Pons (tissue), 1 donor: ENCODE measurements at places on chromosomes 13 and 19.

DNA sequence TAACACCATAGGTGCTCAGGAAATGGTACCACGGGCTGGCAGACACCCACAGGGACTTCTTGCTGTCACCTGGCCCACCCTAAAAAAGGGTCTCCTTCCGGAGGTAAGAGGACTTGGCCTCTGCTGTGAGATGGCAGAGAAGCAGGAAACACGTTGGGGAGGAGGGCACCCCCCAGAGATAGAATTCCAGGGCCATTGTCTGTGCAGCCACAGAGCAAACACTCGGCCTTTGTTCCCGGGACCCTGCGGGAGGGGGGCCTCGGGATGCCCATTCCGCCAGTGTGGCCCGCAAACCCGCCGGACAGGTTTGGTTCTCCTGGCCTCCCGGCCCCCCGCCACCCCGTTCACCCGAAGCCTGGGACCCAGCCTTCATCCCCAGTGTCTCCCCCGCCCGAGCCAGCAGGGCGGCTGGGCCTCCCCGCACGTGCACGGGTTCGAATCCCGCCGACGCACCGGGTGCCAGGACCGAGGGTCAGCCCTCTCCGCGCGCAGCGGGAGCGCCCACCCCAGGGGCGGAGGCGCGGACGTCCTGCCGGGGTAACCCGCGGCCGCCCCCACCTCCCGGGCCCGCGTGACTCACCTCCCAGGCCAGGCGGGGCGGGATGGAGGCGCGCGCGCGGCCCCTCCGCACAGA lies 714 bp downstream of the PLPP2 start:
- DNase-seq = peak; percentile 84

DNA sequence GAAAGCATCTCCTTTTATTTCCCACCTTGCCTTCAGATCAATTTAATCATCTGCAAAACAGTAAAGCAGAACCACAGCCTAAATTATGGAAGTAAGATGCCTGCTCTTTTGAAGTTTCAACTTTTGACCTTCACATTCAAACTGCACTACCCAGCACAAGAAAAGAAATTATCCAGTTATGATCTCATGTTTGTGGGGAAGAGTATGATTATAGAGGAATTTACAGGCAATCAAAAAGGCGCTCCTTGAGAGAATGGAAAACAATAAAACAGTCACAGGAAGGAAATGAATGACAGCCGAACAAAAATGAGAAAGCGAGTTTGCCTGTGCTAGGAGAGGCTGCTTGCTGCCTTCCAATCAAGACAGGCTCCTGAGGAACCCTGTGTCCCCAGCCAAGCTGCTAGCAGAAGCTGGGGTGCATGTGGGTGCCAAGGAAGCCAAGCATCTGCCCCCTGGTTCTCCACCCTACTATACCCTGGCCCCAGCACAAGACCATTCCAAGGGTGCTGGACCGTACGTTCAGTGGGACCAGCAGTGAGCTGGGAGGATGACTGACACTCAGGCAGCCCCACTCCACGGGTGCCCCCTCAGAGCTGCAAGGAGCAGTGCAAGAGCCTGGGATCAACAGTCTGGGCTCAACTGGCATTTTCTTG lies 47.8 kb downstream of the PEPD start:
- no peak for DNase-seq

DNA sequence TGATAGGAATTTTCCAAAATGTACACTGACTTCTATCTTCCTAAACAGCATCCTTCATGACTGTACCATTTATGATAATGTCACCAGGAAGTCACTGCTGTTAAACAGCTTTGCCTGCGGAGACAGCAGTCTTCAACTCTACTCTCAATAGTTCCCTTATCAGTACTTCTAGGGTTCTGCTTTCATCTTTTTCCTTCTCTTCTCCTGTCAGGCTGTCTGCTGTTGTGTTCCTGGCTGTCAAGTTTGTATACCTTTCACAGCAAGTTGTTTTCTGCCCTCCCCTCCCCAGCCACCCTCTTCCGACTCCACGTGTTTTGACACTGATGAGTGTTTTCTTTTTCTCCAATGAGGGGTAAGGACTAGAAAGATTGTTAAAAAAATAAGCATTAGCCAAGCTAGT lies 2.2 kb downstream of the UPF3A start:
- DNase-seq = no peak

- peak; percentile 62 for DNase-seq
Measured at GRCh38 chr13:57633950-57634838, 2.6 kb downstream of the PCDH17 start.

- DNase-seq = no peak
Measured at GRCh38 chr19:2070436-2070827, 19.4 kb upstream of the MKNK2 start.

DNA sequence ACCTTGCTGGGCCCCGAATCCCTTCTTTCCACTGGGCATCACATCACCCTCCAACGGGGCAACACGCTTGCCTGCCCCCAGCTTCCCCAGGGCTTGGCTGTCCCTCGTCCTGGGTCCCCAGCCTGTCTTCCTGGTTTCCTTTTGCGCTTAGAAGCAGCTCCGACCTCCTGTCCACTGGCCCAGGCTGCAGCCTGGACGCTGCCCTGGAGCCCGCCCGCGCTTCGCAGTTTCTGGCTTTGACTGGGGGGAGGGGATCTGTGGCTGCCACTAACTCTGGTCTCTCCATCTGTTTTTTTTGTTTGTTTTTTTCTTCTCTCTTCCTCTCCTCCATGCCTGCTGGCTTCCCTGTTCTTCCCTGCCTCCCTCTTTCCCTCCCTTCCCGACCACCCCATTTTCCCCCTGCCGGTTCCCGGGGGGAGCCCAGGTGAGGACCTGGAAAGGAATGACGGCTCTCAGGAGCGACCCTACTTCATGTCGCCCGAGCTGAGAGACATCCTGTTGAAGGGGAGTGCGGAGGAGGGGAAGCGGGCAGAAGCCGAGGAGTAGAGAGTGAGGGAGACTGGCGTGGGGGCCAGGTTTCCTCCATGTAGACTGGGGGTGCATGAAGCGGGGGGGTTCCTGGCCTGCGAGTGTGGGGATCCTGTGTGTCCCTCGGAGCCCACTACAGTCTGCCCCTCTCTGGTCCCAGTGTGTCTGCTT lies 11.5 kb upstream of the ILF3 start:
- no peak for DNase-seq

DNA sequence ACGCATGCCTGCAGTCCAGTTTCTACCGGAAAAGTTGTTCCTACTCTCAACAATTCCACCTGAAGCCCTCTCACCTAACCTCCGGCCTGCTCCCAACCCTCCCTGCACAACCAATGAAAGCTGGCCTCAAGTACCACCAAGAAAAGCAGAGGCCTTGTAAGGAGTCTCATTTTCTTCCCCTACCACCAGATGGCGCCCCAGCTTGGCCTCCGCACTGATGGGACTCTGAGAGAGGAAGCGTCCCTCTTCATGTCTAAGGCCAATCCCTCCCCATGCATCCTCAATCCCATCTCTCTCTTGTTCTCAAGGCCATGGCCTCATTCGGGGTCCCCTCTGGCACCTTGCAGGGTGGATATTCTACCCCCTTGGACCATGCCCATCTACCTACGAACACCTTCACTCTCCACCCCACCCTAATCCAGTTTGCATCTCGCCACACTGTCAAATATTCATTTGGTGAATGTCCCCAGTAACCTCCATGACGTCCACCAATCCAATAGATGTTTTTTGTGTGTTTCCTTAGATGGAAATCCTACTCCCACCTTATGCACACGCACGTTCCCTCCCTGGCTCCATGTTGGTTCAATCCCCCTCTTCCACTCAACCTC lies 412.8 kb downstream of the ZNF536 start:
- peak; percentile 54 for DNase-seq

DNA sequence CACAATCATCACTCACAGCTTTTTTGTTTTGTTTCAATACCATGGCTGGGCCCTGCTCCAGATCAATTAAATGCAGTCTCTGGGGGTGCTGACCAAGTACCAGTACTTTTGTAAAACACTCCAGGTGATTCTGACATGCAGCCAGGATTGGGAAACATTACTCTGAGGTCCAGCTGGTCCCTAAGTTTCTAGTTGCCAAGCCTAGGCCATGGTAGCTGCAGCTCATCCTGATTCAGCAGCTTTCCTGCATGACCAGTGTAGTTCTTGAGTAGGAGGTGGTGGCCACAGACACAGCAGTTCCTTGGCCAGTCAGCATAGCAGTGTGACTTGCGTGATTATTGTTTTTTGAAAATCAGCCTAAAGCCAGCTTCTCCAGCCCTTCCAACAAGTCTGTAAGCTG lies 859.1 kb downstream of the DIAPH3 start:
- DNase-seq = no peak

GRCh38 chr13:78594456-78594975 lies 8.8 kb downstream of the POU4F1 start:
- no peak for DNase-seq

DNA sequence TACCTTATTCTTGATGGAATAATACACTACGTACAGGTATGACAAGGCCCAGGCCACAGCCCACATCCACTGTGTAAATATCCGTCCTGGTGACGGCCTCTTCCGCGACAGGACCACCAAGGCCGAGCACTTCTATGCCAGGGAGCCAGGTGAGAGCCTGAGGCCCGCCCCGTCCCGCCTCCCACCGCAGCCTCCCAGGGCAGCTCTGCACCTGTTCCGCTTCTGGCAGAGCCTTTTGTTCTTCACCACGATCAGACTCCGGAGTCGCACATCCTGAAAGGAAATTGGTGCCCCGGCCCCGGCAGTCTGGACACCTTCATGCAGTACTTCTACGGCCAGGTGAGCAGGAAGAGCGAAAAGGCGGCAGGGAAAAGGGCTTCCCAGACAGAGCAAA lies 10.6 kb upstream of the ZNF358 start:
- no peak for DNase-seq

GRCh38 chr19:42422092-42422900 lies 4.9 kb downstream of the LIPE start:
- DNase-seq = no peak

DNA sequence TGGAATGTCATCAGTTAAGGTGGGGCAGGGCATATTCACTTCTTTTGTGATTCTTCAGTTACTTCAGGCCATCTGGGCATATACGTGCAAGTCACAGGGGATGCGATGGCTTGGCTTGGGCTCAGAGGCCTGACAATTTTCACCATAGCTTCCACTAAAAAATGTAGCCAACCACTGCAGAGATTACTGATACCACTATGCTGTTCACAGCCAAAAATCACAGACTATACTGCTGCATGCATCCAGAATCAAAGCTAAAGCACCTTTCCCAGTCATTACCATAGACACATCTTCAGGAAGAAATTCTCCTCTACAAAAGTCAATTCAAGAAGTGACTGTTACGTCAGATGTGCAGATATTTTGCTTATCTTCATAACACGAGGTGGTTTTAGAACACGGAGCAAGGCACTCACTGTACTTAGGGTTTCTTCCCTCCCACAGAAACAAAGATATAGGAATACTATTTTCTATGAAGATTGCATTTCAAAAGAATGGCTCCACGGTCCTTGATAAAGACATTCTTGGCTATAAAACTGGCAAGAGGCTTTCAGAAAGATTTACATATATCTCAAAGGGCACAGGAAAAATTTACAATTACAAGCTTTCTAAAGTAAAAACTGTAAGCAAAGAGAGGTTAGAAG lies 1556.6 kb upstream of the PRR20A start:
- DNase-seq = no peak

DNA sequence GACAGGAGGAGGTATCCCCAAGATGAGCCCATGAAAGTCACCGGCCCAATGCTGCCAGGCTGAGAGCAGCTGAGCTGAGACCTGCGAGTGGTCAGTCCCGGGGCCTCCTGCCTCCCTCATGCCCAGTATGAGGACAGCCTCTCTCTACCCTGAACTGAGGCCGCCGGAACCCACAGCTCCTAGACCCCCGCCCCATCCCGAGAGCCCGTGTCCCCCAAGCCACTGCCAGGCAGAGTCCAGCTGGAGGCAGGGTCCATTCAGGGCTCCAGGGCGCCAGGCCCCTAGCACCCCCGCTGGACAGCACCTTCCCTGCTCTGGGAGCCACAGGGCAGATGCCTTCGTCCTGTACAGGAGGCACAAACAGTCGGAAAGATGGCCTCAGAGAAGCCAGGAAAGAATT lies 38.7 kb downstream of the MLLT1 start:
- DNase-seq = no peak

DNA sequence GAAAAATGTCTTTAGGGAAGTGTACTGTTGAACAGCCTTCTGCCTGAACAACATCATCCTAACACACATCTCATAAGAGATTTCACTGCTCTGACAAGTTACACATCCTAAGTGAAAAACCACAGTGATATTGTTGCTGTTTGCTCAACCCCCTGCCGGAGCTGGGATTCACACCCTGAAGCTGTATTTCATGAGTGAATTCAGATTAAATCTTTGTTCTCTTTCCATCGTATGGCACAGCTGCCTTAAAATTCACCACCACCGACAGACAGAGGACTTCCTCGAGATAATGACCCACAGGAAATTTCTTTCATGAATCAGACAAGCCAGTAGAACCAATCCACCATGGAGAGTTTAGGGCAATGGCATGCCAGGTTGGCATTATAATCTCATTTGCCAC lies 280.8 kb downstream of the DCT start:
- DNase-seq = no peak

- no peak for DNase-seq
Measured at GRCh38 chr13:106899442-106899841, 331.5 kb upstream of the ARGLU1 start.

- no peak for DNase-seq
Measured at GRCh38 chr13:73865027-73865426, 269.2 kb downstream of the KLF12 start.

DNA sequence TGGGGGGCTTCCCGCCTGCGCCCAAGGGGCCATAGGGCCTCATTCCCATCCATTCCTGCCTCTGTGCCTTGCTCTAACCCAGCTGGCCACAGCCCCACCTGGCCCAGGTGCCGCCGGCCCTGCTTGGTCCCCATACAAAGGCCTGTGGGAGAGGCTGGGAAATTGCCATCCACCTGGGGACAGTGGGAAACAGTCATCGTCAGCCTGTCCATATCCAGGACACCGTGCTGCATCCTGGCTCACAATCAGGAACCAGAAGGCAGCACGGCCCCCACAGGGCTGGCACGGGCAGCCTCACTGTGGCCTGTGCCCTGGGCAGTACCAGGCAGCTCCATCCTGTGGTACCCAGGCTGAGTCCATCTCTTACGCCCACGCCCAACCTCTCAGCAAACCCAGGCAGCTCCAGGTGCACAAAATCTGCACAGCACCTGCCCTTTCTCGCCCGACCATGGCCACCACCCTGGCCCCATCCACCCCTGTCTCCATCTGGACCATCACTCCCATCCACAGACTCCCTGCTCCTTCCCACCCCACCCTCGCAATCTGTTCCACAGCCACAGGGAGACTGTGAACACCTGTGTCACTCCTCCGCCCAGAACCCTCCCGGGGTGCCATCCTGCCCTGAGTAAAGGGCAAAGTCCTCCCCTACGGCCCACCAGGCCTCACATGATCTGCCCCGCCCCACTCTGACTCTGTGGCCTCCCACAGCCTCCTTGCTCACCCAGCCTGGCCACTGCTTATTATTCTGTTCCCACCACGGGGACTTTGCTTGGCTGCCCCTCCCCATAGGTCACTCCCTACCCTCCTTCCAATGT lies 21.1 kb upstream of the FBXO27 start:
- peak; percentile 65 for DNase-seq

- no peak for DNase-seq
Measured at GRCh38 chr13:51041126-51041525, 69.9 kb downstream of the C13orf42 start.
